ENCODE measurements at places on chromosomes 6 and 20.

GRCh38 chr20:62485062-62485700 is 9.4 kb upstream of the GATA5 start:
- DNase-seq: peak; percentile 14

DNA sequence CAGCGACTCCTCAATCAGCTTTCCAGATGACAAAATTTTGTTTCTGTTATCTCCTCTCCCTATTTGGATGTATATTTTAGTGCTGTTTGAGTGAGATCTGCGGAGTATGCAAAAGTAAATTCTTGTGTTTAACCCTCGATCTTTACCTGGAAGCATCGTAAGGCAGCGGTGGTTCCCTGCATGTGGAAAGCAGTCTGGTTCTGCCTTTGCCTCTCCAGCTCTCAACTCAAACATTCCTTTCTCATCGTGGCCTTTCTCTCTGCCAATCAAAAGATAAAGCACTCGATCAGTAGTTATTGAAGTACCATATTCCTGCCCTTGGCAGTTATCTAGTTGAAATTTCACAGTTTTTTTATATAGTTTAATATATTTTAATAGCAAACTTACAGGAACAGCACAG is 44.0 kb upstream of the BTN3A2 start:
- no peak for DNase-seq

DNA sequence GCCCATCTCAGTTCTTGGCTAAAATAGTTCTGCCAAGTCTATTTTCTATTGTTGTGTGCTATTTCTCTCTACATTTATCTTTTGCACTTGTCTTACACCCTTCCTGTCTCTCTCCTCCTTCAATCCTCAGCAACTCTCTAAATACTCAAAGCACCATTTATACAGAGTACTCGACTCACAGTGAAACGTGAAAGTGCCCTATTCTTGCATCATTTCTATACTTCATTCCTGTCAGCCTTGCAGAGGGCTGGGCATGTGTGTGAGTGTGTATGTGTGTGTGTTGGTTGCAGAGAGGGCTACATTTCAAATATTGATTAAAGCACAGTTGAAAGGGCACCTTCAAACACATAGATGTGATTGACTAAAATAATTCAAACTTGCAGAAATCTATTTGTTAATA is 373.2 kb upstream of the MANEA start:
- no peak for DNase-seq

DNA sequence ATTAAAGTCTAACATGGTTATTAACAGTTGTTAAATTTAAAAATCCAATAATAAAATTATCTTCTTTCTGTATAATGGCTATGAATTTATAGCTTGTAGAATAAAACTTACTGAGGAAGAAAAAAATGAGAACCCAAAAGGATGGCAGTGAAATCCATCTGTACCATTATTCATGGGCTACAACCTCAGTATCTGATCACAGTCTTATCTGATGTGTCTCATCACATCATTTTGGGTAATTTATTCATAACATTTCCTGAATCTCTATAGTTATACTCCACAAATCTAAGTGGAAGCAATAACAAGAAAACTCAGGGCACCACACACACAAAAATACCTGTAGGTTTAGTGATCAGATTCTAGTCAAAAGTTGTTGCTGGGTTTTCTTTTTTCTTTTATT is 7.3 kb downstream of the CLDN20 start:
- no peak for DNase-seq

DNA sequence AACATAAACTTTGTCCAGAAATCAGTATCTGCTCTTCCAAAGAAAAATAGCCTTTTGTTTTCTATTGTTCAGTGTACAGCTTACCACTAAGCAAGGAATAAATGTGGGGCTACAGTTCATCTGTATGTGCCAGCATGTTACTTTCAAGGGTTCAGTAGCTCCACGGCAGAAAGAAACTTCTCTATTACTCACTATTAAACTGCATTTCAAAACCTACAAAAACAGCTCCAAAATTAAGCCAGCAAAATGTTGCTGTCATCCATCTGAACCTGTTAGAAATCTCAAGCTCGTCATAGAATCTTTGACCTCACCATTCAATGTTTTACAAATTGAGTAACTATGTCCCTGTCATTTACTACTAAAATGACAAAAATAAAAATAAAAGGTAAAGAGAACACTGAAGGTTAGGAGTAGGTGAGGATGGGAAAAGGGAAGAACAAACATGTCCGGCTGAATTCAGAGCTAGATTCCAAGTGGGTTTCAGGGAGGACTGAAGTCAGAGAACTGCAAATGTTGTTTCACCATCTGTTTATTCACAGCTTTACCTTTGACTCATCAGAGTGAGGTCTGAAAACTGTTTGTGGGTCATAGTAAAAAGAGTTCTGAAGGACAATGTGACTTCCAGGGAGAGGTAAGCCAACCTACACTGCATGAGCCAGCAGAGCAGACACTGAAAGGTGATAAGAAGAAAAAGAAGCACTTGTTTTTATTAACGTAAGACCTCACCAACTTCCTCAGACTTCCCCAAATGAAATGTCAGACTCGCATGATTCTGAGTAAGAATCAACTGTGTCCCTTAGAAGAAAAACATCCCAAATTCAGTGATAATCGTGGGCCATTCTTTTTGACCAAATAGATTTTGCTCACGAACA is 62.0 kb downstream of the ATXN1 start:
- peak; percentile 62 for DNase-seq

GRCh38 chr6:31009731-31010130 is 543 bp upstream of the MUC22 start:
- DNase-seq: no peak

- peak; percentile 20 for DNase-seq
These were observed 12.2 kb downstream of the TGIF2 start for GRCh38 chr20:36585410-36586125.

- peak; percentile 28 for DNase-seq
These were observed 645 bp downstream of the REV3L start for GRCh38 chr6:111482188-111482958.

GRCh38 chr6:134850721-134851305 is 99.1 kb downstream of the ALDH8A1 start:
- DNase-seq: no peak

DNA sequence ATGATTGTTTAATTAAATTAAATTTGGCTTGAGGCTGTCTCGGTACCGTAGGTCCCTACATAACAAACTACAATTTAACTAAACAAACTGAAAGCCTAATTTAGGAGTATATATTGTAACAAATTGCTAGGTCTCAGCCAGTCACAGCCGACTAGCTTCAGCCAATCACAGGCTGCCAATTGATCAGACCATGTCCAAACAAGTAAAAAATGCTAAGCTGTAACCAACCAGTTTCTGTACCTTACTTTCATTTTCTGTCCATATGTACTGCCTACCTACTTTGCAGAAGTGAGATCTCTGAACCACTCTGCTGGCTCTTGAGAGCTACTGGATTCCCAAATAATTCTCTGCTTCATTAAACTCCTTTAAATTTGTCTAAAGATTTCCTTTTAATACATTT is 648.0 kb upstream of the GJE1 start:
- DNase-seq: peak; percentile 47

DNA sequence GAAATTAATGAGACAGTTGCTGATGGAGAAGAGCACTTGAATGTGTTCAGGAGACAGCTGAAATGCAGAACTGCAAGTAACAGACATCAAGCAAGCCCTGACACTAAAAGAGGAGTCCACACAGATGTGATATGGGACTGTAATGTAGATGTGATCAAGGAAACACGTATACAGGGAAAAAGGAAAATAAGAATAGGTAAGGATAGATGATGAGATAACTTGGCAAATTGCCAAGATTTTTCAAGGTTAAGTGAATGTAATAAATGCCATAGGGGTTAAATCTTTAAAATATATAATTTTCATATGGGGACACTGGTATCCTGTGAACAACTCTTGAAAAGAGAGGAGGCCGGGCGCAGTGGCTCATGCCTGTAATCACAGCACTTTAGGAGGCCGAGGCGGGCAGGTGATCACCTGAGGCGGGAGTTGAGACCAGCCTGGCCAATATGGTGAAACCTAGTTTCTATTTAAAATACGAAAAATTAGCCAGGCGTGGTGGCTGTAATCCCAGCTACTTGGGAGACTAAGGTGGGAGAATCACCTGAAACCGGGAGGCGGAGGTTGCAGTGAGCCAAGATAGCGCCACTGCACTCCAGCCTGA is 7.2 kb upstream of the SNX14 start:
- no peak for DNase-seq

DNA sequence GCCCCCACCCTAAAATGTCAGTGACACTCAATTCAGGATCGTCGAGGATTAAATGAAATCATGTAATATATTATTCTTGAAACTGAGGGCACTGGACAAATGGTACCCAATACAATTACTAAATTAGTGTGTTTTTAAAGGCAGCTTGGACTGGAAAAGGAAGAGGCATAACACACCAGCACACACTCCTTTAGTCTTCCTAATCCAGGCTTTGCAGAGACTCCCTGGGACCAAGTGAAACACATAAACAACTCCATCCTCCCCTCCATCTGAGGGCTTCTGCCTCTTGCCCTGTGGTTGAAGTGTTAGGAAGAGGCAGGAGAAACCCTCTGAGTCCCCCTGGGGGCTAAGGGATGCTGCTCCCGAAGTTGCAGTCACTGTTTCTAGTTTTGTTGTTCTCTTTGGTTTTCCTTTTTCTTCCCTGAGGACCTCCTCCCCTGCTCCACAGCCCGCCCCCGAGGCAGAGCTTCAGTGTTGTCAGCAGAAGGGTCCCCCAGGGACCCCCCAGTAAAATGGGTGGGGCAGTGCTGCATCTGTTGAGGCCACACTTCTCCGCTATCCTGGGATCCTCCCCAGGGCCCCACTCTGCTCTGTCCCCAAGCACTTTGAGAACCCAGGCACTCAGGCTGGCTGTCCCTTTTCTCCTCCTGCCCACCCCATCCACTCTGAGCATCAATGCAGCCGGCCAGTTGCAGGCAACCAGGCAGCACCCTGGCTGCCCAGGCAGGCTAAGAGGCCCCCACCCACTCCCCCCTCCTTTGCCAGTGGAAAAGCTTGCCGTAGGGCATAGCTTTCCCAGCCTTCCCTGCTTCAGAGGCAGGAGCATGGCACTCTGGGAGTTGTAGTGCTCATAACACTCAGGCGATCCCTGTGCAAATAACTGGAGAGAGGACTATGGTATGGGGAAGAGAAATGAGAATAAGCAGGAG is 5.9 kb downstream of the TMEM63B start:
- peak; percentile 39 for DNase-seq

DNA sequence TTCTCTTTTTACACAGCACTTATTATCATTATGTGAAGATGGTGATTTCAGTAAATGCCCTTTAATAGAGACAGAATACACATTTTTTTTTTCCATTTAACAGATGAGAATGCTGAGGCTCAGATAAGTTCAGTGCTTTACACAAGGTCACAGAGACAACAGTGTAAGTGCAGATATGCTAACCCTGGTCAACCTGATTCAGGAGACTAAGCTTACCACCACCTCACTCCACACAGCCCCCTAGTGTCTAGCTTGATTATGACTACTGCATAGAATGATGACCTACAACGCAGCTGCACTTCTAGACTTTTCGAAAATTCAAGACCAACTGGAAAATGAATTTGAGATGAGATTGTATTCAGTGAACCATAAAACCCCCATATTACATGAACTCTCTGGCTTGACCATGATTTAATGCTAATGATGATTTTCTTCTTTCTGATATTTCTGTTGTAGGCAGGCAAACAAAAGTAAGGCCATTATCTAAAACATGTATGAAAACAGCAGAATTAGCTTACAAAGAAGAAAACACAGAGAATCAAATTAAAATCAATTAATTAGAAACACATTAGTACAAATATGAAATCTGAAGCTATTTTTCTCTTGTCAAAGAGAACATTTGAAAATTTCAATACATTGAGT is 212.1 kb upstream of the PHACTR1 start:
- peak; percentile 14 for DNase-seq

- no peak for DNase-seq
These were observed 71.8 kb downstream of the F13A1 start for GRCh38 chr6:6248651-6249050.

- DNase-seq: peak; percentile 10
These were observed 19.8 kb downstream of the XRN2 start for GRCh38 chr20:21322921-21323331.

DNA sequence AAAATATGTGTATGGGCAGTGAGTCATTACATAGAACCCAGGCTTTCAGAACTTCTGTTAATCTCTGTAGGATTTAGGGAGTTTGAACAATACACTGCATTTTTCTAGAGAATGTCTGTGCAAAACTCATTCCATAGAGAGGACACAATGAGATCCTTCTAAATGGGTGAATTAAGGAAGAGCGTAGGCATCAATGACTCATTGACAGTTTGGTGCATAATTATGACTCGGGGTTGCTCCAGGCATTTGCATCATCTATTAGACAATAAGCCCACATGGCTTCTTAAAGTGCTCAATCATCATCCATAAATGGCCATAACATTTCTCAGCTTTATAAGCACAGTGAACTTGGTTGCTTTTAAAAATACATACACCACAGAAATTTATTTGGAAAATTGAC is 625.5 kb downstream of the CDH26 start:
- DNase-seq: no peak

DNA sequence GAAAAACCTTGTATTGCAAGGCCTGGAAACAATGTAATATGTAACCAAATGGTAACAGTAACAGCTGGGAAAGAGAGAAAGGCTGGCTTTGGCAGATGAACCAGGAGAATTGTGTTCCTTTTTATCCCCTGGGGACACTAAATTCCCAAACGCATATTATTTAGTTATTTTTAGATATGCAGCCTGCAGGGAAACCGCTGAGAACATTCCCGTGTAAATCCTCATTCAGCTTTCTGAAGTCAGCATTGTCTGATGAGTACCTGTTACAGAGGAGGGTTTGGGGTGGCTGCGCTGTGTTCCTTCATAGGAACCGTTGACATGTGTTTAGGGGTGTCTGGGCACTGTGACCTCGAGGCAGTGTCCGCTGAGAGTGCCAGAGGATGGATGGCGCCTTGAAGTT is 101.3 kb downstream of the SMOC2 start:
- DNase-seq: no peak

DNA sequence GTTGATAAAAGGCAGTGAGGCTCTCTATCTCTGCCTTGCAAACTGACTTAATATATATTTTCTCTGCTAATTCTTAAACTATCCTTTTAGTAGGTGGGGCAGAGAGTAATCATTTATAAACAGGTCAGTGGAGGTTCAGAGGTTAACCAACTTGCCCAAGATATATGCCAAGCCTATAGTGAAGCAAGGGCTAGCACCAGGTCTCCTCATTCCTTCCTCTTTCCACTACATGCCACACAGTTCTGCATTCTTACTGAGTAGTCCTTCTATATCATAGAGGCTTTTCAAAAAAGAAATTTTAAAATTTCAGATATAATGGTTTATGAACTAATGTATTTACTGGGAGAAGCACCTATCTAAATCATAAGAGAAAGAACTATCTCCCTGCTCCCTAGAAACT is 8.5 kb downstream of the ARG1 start:
- no peak for DNase-seq

All from IMR-90 (cell line).